ENCODE measurements at places on chromosomes 11 and 22. TPM values are rescaled to one million over a fixed set of nuclear protein-coding genes. Genes with fewer than 3 reads are reported as not detected.

The MISFA gene
- total RNA-seq: 0.74 TPM

The PAMR1 gene
- total RNA-seq: 2.0 TPM

The UPK3A gene
- total RNA-seq: not detected

The PRMT3 gene
- 18.7 TPM for total RNA-seq

The CRELD2 gene
- 8.6 TPM for total RNA-seq

The LRRN4CL gene
- total RNA-seq: 0.25 TPM

The CHEK1 gene
- total RNA-seq: 9.8 TPM

The PC gene
- 11.1 TPM for total RNA-seq

The MRPL17 gene
- 13.0 TPM for total RNA-seq

The NUDT22 gene
- total RNA-seq: 10.6 TPM

The FAM118B gene
- 17.0 TPM for total RNA-seq

The GLB1L2 gene
- 0.98 TPM for total RNA-seq

The OR51E2 gene
- 0.25 TPM for total RNA-seq

The ISX gene
- not detected for total RNA-seq

The APOL5 gene
- not detected for total RNA-seq

The SLC17A6 gene
- total RNA-seq: 6.1 TPM

The MOGAT2 gene
- 0.25 TPM for total RNA-seq

The LPXN gene
- 2.0 TPM for total RNA-seq

The OR51B4 gene
- not detected for total RNA-seq
